GM23338 (cell line): ENCODE measurements at places on chromosomes 12 and 14. TPM values are rescaled to one million over a fixed set of nuclear protein-coding genes. Genes with fewer than 3 reads are reported as not detected.

DHRS2 gene
- 0.35 and 0.42 TPM in 2 replicates for total RNA-seq

- H3K27ac ChIP-seq: peak overlapping the region; percentile 84
- no peaks in the 10 kb centered on the region for H3K36me3 ChIP-seq
- peak; percentile 61 for DNase-seq
- no peak overlapping the region for H3K4me3 ChIP-seq
- H3K27me3 ChIP-seq: no peaks in the 10 kb centered on the region
These were observed 19.0 kb downstream of the SSH1 start for GRCh38 chr12:108838194-108839017.

DNA sequence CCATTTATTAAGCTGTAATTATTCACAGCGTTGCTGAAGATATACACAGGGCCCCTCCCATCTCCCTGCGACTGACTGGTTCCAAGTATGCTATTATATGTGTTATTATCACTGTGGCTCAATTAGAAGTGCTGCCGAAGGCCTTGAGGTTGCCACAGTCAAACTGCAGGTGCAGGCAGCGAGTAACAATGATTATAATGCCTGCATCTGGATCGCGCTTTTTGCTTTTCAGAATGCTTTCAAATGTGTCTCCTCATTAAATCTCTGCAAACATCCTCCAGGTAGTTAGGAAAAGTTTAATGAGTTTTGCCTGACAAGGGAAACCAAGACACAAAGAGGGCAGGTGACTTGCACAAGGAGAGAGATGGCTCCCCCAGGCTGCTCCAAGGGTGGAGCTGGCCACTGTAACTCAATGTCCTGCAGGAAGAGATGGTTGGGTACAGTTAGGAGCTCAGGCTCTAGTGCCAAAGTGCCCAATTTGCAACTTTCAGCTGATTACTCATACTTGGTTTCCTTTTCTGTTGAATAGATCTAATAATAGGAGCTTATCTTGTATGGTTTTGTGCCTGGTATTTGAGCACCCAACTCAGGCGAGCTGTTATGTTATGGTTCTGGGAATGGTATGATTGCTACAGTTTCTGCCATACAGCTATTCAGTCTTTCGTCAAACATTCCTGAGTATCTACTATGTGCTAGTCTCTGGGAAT, 1.7 kb upstream of the SYNE3 start:
- H3K4me1 ChIP-seq: peaks cover 3% of the 10 kb centered on the region; the same call in 1 of the 2 replicates
- H3K36me3 ChIP-seq: no peaks in the 10 kb centered on the region
- no peak for DNase-seq

- DNase-seq: peak; percentile 36
- H3K27ac ChIP-seq: peak overlapping the region; percentile 36; the same call in 1 of the 2 replicates
- H3K27me3 ChIP-seq: no peaks in the 10 kb centered on the region
- peaks cover 23% of the 10 kb centered on the region for H3K4me1 ChIP-seq
- 0 out of 2 replicates have a peak, but pooled peaks cover 8% of the 10 kb centered on the region for H3K36me3 ChIP-seq
These were observed 32.1 kb downstream of the TECPR2 start for GRCh38 chr14:102394717-102395375.

MYO1H gene
- not detected in 2 replicates for total RNA-seq

PPP1CC gene
- total RNA-seq: 501 and 577 TPM in 2 replicates

DNA sequence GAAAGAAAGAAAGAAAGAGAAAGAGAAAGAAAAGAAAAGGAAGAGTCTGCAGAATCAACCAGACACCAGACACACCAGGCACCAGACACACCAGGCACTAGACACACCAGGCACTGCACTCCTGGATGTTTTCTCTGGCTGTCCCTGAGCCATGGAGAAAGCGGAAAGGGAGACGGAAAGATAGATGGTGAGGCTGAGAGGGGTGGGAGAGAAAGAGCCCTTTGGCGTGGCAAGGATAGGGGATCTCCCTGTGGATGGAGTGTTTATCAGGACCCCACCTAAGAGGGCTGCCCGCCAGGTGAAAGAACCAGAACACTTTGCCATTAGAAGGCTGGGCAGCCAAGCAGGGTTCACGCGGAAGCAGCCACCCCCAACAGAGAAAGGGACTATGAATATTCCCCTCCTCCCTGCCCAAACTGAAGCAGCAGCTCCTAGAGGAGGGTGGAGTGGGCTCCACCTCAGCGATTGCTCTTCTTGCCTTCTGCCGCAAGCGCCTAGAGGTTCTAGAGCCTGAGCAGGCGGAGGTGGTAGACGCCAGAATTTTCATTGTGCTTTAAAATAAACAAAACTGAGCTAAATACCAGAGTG, 13.4 kb downstream of the ST8SIA1 start:
- H3K27ac ChIP-seq: no peak overlapping the region
- no peaks in the 10 kb centered on the region for H3K27me3 ChIP-seq
- DNase-seq: peak; percentile 30
- H3K4me3 ChIP-seq: no peak overlapping the region
- H3K4me1 ChIP-seq: peaks cover 10% of the 10 kb centered on the region
- H3K36me3 ChIP-seq: no peaks in the 10 kb centered on the region

DNA sequence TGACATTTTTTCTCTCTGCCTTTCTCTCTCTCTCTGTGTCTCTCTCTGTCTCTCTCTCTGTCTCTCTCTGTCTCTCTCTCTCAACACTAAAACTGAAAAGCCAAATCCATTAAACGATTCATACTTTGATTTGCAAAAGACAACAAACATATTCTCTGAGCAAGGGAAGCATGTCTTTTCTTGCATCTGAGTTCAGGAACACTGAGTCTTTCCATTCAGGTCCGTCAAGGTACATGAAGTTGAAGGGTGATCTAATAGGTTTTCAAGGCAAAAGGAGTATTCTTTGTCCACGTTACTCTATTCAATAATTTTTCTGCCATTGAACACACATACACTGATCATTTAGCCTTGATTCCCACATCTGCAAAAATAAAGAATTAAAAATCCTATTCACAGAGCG, 900.9 kb downstream of the BCL11B start:
- H3K27ac ChIP-seq: no peak overlapping the region
- H3K4me1 ChIP-seq: no peaks in the 10 kb centered on the region
- no peak for DNase-seq
- no peak overlapping the region for H3K4me3 ChIP-seq

GRCh38 chr12:91877456-91878235, 268.0 kb downstream of the BTG1 start:
- DNase-seq: no peak
- no peak overlapping the region for H3K27ac ChIP-seq
- no peaks in the 10 kb centered on the region for H3K4me1 ChIP-seq
- no peaks in the 10 kb centered on the region for H3K27me3 ChIP-seq
- H3K4me3 ChIP-seq: no peak overlapping the region

DNA sequence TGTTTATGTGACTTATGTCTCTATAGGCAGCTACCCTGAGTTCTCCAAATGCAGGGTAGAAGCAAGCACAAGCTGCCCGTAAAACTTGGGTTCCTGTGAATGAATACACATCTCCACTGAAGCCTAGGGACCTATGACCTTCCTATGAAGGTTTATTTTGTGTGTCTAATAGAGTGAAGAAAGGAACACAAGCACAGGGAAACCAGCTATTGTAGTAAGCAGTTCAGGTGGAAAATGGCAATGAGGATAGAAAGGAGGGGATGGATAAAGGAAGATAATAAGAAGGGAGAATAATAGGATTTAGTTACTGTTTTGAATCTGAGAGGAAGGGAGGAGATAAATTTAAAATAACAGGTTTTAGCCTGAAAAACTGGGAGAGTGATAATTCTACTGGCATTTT, 2.4 kb downstream of the PFKM start:
- H3K27ac ChIP-seq: no peak overlapping the region
- H3K4me3 ChIP-seq: no peak overlapping the region
- H3K4me1 ChIP-seq: peaks cover 14% of the 10 kb centered on the region
- H3K36me3 ChIP-seq: peaks cover 25% of the 10 kb centered on the region

DNA sequence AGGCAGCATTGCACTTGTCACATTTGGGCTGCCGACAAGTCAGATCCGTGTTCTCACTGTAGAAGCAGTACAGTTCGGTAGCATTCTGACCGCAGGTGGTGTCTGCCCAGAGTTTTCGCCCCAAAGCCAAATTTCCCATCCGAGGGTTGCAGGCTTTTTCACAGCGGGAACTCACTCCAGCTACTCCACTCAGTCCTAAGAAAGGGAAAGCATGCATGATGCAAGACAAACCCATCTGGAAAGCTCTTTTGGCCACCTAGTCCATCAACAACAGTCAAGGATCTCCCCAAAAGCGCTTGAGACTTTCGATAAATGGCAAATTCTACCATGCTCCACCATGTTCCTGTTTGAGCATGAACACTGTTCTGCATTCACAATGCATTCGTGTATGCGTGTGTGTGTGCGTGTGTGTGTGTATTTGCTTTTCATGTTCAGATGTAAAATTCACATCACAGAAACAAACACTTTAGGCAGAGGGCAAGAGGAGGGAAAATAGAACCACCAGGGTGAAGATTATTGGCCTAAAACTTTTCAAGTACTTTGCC, 3.2 kb downstream of the NTN4 start:
- H3K36me3 ChIP-seq: no peaks in the 10 kb centered on the region
- H3K27me3 ChIP-seq: peaks cover 55% of the 10 kb centered on the region
- no peak overlapping the region for H3K4me3 ChIP-seq
- peaks cover 18% of the 10 kb centered on the region for H3K4me1 ChIP-seq

SINHCAF gene
- 569 and 581 TPM in 2 replicates for total RNA-seq

OASL gene
- not detected in 2 replicates for total RNA-seq

DNA sequence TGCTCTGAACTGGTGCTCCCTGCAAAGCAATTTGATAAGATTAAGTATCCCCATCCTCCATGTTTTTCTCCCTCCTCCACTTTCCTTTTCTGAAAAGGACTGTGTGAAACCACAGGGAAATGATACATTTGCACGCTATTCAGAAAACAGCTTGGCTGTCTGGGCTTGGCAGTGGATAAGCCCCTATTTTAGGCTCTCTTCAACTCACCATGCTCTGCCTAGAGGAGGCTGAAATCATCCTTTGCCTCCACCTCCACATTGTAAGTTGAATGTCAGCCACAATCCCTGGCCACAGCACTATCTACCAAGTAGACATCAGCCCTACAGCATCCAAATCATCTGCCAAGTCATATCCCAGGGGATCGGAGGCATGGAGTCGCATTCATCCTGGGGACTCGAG, 642.3 kb downstream of the RPS29 start:
- H3K36me3 ChIP-seq: no peaks in the 10 kb centered on the region
- no peak overlapping the region for H3K27ac ChIP-seq
- H3K4me1 ChIP-seq: no peaks in the 10 kb centered on the region
- H3K27me3 ChIP-seq: no peaks in the 10 kb centered on the region
- no peak overlapping the region for H3K4me3 ChIP-seq
- DNase-seq: no peak

DNA sequence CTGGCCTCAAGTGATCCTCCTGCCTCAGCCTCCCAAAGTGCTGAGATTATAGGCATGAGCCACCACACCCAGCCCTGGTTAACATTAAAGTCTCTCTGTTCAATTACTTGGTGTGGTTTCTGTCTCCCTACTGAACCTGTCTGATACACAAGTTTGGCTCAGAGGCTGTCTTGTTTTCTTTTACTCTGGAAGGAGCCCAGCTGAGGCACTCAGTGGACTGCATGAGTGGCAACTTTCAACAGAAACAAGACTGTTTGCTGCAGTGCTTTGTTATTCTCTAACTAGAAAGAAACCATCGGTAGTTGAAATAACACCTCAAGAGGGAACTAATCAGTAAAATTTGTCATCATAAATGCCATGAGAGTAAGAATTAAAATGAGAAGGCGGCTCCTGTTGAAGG, 238.7 kb downstream of the FOXN3 start:
- no peak for DNase-seq
- H3K36me3 ChIP-seq: 0 out of 2 replicates have a peak, but pooled peaks cover 7% of the 10 kb centered on the region
- no peaks in the 10 kb centered on the region for H3K27me3 ChIP-seq
- no peak overlapping the region for H3K4me3 ChIP-seq
- peaks cover 6% of the 10 kb centered on the region; the same call in 1 of the 2 replicates for H3K4me1 ChIP-seq
- H3K27ac ChIP-seq: peak overlapping the region; percentile 85

GRCh38 chr14:55401751-55402150, 9.9 kb downstream of the ATG14 start:
- no peaks in the 10 kb centered on the region for H3K36me3 ChIP-seq
- H3K27ac ChIP-seq: no peak overlapping the region
- no peaks in the 10 kb centered on the region for H3K27me3 ChIP-seq
- H3K4me1 ChIP-seq: no peaks in the 10 kb centered on the region

- peaks cover 4% of the 10 kb centered on the region; the same call in 1 of the 2 replicates for H3K4me1 ChIP-seq
- no peak for DNase-seq
- no peak overlapping the region for H3K27ac ChIP-seq
- no peak overlapping the region for H3K4me3 ChIP-seq
These were observed 376.2 kb downstream of the GXYLT1 start for GRCh38 chr12:41768456-41768855.

DNA sequence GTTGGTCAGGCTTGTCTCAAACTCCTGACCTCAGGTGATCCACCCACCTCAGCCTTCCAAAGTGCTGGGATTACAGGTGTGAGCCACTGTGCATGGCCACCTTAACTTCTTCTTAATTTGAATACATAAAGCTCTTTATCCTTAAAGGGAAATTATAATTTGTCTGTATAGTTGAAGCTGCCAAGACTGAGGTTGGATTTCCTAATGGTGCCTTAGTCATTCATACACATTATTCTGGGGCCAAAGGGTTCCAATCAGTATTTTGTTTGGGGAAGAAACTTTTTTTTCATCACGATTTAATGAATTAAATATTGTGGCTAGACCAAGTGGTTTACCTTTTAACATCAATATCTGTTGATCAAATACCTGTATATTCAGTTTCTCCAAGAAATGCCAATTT, 135.9 kb downstream of the SYT1 start:
- H3K27ac ChIP-seq: no peak overlapping the region
- no peak for DNase-seq
- no peak overlapping the region for H3K4me3 ChIP-seq
- H3K27me3 ChIP-seq: no peaks in the 10 kb centered on the region

DNA sequence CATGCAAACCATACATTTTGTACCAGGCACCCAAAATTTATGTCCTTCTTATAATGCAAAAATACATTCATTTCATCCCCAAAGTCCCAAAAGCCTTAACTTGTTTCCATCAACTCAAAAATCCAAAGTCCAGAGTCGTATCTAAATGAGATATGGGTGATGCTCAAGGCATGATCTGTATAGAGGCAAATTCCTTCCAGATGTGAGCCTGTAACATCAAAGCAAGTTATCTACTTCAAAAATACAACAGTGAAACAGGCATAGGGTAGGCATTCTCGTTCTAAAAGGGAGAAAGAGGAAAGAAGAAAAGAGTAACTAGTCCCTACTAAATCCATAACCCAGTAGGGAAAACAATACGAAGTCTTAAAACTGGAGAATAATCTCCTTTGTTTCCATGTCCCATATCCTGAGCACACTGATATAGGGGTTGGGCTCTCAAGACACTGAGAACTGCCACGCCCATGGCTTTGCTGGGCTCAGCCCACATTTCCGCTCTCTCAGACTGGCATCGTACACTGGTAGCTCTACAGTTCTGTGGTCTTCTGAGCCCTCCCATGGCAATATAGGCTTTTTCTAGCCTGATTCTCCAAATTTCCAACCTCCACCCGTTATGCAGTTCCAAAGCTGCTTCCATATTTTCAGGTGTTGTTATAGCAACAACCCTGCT, 232.8 kb downstream of the TMTC2 start:
- H3K4me3 ChIP-seq: no peak overlapping the region
- H3K4me1 ChIP-seq: no peaks in the 10 kb centered on the region
- H3K27me3 ChIP-seq: no peaks in the 10 kb centered on the region
- H3K36me3 ChIP-seq: no peaks in the 10 kb centered on the region
- H3K27ac ChIP-seq: no peak overlapping the region
- no peak for DNase-seq

SERPINA10 gene
- total RNA-seq: not detected in 2 replicates

ENDOU gene
- total RNA-seq: not detected in 2 replicates

- H3K4me1 ChIP-seq: no peaks in the 10 kb centered on the region
- H3K4me3 ChIP-seq: no peak overlapping the region
- no peaks in the 10 kb centered on the region for H3K36me3 ChIP-seq
- no peak for DNase-seq
These were observed 68.3 kb downstream of the METTL25 start for GRCh38 chr12:82426586-82426985.

SLC6A15 gene
- 22.9 and 27.9 TPM in 2 replicates for total RNA-seq

ADCY4 gene
- total RNA-seq: 0.10 and 1.5 TPM in 2 replicates

TPH2 gene
- total RNA-seq: 1.0 and 1.4 TPM in 2 replicates
